ENCODE measurements at places on chromosomes 4 and X.

GRCh38 chr4:140944572-140944971 lies 188.4 kb upstream of the TBC1D9 start:
- DNase-seq = no peak

- DNase-seq = no peak
Observed at GRCh38 chr4:89258506-89258905, 49.1 kb downstream of the GPRIN3 start.

GRCh38 chrX:134368126-134368525 lies 91.8 kb upstream of the HPRT1 start:
- no peak for DNase-seq

DNA sequence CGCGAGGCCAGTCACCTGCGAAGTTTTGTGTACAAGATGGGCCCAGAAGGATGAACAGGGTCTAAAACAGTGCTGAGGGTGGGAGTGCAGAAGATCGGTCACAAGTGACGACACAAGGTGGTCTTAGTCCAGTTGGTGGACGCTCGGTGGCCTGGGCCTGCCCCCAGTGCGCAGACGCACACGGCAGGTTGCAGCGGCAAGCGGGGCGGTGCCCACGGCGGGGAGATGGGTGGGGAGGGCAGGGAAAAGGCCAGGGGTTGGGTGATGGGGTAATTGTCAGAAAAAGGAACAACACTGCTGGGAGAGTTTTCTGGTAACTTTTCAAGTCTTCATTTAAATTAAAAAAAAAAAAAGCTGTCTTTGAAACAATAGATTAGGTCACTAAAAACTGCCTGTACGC lies 1.0 kb upstream of the PRDX4 start:
- no peak for DNase-seq

DNA sequence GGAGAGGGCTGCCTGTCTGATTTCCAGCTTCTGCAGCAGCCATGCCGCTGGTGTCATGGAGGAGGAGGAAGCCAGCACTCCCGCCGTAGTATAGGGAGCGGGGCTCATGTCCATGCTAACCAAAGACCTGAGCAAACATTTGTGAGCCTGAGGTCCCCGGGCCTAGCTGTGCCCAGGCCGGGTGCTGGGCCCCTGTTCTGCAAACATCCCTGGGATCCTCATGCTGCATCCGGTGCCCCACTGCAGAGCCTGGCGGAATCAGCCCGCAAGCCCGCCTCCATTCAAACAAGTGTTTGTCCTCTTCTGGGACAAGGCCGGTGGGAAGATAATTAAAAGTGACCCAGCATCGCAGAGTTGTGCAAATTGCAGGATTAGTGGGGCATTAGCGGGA lies 106.3 kb downstream of the SORCS2 start:
- DNase-seq = no peak

DNA sequence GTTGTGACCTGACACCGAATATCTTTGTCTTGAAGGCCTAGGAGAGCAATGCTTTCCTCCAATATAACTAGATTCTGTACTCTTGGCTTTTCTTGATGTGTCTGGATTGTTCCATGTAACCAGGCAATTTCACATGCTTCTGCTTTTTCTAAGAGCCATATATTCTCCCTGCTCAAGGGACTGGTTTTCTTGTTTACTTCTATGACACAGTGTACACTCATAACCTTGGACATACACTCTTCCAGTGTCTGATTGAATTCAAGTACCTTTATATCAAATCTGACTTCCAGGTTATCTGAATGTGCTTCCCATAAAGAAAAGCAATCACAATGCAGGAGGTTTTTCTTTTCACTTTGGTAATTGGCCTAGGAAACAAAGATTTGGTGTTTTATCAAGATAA lies 17.4 kb upstream of the EIF4E start:
- no peak for DNase-seq

DNA sequence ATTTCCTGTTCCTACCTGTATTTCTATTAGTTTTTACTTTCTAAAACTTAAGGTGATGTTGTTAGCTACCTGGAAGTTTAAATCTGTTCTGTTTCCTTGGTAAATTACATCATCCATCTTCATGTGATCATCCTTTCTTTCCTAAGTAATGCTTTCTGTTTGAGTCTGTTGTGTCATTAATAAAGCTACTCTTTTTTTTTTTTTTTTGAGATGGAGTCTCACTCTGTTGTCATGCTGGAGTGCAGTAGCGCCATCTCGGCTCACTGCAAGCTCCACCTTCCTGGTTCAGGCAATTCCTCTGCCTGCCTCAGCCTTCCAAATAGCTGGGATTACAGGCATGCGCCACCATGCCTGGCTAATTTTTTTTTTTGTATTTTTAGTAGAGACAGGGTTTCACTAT lies 73.3 kb downstream of the FIP1L1 start:
- DNase-seq = no peak

Measured in LNCaP clone FGC (cell line).